SK-MEL-5 (cell line): ENCODE measurements at places on chromosomes 4 and X. TPM values are rescaled to one million over a fixed set of nuclear protein-coding genes. Genes with fewer than 3 reads are reported as not detected.

Gene NR0B1
- total RNA-seq, result 1.5 and 2.0 TPM in 2 replicates

Gene TLR1
- total RNA-seq, result 5.5 and 6.7 TPM in 2 replicates

Gene SPOCK3
- total RNA-seq, result not detected in 2 replicates

Gene DDIT4L
- total RNA-seq, result 0.53 and 0.55 TPM in 2 replicates

- DNase-seq, result no peak
These were observed 143.7 kb upstream of the ANK2 start for GRCh38 chr4:112905728-112906127.

GRCh38 chrX:13309631-13310030 lies 10.2 kb downstream of the ATXN3L start:
- no peak for DNase-seq

- DNase-seq, result no peak
These were observed 19.7 kb upstream of the AMELX start for GRCh38 chrX:11273544-11273943.

- no peak for DNase-seq
These were observed 112.9 kb downstream of the KCNIP4 start for GRCh38 chr4:21835712-21836111.

DNA sequence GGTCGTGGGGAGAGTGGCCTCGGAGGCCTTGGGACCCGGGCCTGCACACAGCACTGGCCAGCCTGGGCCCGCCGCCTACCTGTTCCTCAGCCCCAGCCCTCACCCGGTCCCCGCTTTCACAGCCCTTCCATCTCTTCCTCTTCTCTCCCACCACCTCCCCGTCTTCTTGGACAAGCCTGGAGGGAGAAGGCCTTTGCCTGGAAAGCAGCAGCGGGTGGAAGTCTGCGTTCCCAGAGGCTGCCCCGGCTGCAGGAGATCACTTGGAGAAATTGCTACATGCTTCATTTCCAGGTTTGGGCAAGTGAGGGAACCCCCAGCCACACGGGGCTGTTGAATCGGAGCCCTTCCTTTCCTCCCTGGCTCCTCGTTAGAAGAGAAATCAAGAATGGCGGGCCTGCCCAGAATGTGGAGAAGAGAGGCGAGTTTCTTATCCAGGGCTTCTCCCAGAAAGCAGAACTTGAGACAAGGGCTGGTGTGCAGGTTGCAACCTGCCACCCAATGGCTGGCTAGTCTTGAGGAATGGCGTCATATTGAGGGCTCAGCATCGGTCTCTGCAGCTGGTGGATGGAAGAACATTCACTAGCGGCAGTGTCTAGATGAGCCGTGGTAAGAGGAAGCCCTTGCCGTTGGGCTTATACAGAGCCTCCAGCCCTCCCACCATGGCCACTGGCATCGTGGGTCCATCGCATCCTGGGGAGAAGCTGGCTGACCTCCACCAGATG lies 1.2 kb upstream of the PDZD4 start:
- no peak for DNase-seq

- DNase-seq, result no peak
These were observed 46.6 kb upstream of the EGFL6 start for GRCh38 chrX:13522811-13523210.
